DND-41 (cell line): ENCODE measurements at places on chromosomes 1 and 21.

DNA sequence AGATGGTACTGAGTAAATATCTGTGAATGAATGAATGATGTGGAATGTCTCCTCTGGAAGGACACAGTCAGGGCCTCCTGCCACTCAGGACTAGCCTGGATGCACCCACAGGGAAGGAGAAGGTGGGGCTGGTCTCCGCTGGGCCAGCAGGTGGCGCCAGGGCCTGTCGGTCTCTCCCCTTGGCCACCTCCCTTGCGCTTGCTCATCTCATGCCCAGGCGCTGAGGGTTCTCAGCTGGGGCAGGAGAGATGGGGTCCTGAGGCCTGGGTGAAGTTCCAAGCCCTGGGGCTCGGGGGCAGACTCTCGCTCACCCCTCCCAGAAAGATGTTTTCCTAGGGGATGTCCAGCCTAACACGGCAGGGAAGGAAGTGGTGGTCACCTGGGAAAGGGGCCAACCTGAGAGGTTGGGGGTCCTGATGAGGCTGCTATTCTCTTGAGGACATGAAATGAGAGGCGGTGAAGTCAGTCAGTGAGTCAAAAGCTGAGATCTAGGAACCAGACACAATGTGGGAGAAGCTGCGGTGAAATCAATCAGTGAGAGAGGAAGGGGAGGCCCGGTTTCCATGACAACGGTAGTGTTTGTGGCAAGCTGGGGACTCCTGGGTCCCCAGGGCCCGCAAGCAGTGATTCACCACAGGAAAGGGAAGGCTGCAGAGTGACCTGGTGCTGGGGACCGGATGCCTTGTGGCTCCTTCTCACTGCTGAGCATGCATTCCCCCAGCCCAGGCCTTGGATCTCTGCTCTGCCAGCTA is 14.6 kb upstream of the MEX3A start:
- peak; percentile 79 for DNase-seq

GRCh38 chr1:201686714-201687455 is 142.1 kb upstream of the IPO9 start:
- DNase-seq: no peak

- peak; percentile 86 for DNase-seq
Measured at GRCh38 chr1:9867408-9868243, 42.4 kb downstream of the CTNNBIP1 start.

GRCh38 chr21:26956216-26956615 is 10.7 kb downstream of the ADAMTS5 start:
- DNase-seq: no peak

- no peak for DNase-seq
Measured at GRCh38 chr1:9996624-9997582, at the start of gene RBP7. TSS of gene RBP7 (plus strand) at chr1:9997228. CDS start at chr1:9997259, 31 bp downstream.

GRCh38 chr21:44380876-44381275 is 27.5 kb downstream of the TRPM2 start:
- DNase-seq: no peak

- peak; percentile 3 for DNase-seq
Measured at GRCh38 chr1:66143651-66144050, 351.0 kb downstream of the PDE4B start.

DNA sequence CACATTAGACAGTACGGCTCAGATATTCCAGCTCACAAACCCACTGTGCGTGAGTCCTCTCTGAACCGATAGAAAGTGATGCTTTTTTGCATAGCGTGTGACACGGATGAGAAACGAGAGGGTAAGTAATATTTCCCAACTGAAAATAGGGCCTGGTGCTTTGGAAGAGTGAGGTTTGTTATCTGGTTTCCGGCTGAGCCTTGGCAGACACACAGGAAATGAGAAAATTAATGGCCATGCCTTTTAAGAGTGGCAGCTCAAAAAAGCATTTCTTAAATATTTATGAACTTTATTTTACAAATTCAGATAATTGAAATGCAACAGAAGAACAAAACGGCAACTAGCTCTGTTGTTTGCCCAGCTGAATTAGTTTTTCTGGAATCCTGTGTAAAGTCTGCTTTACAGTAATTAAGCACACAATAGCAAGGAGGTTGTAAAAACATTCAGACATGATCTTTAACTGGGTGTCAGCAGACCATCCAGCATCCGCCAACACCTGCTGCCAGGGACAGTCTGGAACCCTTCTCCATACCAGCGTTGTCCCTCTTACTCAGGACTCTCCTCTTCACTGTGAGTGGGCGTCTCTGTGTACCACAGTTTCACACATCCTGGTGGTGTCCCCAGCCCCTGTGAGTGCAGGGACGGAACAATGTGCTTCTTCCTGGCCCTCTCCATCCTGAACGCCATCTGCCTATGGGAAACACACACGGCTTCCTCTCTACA is 155.4 kb downstream of the PGBD5 start:
- DNase-seq: no peak

GRCh38 chr1:43396059-43396458 is 6.4 kb downstream of the SZT2 start:
- no peak for DNase-seq

- peak; percentile 42 for DNase-seq
Measured at GRCh38 chr1:221712198-221712684, 29.6 kb downstream of the DUSP10 start.

GRCh38 chr21:43866260-43866629 is 1.2 kb downstream of the AGPAT3 start:
- peak; percentile 73 for DNase-seq

DNA sequence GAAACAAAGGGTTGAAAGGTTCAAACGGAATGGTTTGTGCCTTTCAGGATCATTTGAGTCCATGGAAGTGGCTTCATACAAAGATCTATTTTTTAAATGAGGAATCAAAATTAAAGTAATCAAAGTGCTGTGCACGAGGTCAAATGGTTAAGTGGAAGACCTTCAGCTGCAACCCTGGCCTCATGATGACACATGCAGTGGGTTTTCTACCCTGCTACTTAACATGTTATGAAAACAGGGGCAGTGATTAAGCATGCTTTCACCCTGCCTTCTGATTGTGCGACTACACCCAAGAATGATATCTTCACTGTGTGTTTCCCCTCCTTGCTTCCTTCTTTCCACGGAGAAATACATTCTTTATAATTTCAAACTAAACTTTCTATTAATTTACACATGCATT is 604.2 kb downstream of the LRRIQ3 start:
- DNase-seq: no peak

- no peak for DNase-seq
Measured at GRCh38 chr1:1892079-1892762, 1.3 kb upstream of the GNB1 start.
